ENCODE measurements at places on chromosomes 12 and 14.

DNA sequence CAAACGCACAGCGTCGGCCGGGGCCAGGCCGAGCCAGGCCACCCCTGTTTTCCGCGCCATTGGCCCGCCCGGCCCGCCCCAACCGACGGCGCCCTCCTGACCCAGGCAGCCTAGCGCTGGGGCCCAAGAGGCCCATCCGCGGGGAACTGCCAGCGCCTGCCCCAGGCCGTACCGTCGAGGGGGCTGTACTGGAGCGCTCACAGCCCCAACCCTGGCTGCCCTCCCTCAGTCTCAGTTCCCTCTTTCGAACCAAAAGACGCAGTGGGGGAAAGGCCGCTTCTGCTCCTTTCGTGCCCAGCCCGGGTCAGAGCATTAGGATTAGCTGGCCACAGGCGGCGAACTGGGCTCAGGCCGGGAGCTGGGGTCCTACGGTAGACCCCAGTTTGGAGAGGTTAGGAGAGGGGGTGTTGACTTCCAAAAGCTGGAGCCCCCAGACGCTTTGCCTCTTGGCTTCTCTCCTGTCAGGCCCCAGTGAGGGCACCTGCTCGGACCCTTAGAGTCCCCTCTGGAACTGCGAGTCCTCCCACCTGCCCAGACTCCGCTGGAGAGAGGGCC, 1.9 kb downstream of the NKX2-1 start:
- DNase-seq = no peak

DNA sequence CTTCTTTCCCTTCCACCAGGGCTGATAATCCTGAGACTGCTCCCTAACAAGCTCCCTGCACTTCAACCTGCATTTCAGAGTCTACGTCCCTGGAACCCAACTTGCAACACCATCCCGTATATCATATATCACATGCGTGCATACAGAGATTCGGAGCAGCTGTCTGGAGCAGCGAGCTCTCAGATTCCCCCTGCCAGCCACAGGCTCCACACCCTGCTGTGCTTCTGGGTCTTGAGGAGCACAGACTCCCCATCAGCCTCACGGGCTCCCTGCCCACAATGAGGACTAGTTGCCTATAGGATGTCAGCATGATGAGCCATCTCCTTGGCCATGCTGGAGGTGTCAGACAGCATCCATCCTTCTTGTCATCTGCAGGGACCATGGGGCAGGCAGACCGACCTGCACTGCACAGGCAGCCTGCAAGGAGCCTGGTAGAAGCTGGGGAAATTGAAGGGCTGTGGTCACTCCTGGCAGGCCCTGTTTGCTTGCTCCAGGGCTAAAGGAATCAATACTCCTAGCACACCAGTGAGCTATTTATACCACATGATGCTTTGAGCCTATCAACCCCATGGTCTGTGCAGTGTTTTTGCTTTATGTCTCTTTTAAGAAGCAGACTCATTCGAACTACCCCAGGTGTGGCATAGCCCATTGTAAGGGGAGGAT, 19.6 kb upstream of the HDAC7 start:
- no peak for DNase-seq

DNA sequence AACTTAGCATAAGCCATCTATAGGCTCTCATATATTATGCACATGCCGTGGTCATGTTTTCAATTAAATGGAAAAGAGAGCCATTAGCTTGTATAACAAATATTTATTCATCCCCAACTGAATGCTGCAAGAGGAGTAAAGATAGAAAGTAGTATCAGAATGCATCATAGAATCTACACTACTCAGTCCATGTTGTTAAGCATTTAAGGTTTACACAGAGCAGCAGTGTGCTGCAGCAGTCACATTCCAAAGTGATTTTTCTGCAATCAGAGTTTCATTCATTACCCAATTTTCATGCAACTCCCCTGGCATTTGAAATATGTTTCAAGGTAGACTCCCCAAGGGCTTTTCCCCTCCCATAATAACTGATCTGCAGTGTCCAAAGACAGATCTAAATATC, 82.2 kb upstream of the LMO3 start:
- DNase-seq = no peak

DNA sequence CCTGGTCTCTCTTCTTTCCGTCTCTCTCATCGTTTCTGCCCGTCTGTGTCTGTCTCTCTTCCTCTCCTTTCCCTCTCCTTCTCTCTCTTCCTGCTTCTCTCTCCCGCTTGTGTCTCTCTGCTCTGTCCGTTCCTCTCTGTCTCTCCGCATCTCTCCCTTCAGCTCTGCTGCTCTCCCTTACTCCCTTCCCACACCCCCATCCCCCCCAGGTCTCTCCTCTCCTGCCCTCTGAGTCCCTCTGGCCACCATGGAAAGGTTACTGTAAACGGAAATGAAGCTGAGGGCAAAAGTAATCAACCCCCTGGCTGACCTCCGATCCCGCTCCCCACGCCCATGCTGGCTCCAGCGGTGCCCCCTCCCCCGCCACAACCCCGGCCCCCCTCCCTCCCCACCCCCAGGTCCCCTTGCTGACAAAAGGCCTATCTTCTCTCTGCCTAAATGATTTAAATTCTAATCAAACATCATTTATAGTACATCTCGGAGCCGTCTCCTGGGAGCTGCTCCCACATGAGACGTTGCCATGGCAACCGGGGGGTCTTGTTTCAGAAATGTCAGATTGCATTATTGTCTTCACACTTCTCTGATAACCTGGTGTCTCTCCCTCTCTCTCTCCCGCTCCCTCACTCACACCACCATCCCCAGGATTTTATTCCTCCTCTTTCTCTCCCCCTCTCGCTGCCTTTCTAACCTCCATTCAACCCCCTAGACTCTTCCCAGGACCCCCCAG, 203.8 kb downstream of the RBM19 start:
- no peak for DNase-seq

- no peak for DNase-seq
These were observed 38.2 kb upstream of the SYCP3 start for GRCh38 chr12:101777485-101777884.

- no peak for DNase-seq
These were observed 22.3 kb downstream of the PLEKHG3 start for GRCh38 chr14:64726585-64726890.

DNA sequence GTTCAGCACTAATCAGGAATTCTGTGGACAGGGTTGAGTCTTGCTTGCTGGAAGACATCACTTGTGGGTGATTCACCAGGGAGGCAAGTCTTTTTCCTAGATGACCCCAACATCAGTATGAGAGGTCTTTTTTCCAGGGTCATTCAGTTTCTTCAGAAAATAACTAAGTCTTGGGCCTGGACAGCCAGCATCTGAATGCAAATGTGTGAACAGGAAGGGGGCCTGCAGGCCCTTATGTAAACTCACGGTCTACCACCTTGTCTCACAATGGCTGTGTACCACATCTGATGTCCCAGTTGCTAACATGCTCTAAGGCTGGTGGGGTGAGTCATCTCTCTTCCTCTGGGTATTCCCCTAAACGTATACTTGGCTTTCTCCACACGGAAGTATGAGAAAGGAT, 79.2 kb downstream of the HECTD4 start:
- no peak for DNase-seq

- DNase-seq = no peak
These were observed 64.9 kb upstream of the FZD10 start for GRCh38 chr12:130097342-130097741.

DNA sequence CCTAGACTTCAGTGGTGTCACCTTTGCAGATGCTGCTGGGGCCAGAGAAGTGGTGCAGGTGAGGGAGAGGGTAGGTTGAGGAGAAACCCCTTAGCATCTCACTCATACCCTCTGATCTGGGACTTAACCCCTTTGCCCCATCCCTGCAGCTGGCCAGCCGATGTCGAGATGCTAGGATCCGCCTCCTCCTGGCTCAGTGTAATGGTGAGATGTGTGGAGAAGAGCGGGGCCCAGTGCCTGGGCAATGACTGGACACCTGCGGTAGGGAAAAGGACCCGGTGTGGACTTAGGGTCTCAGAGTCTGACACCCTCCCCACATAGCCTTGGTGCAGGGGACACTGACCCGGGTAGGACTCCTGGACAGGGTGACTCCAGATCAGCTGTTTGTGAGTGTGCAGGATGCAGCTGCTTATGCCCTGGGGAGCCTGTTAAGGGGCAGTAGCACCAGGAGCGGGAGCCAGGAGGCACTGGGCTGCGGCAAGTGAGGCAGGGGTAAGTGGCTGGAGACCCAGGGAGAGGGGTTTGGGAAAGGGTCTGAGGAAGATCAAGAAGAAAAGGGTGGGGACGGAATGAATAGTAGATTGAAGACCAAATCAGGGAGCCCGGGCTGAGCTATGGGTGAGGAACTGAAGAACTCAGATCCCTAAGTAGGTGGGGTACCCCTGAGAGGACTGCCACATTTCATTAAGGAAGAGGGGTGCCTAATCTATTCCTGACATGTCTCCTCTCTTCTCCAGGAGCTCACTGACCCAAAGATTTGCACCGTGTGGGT, 7.6 kb downstream of the B4GALNT1 start:
- DNase-seq = no peak

GRCh38 chr12:120862664-120863063, 41.5 kb downstream of the SPPL3 start:
- DNase-seq = no peak

DNA sequence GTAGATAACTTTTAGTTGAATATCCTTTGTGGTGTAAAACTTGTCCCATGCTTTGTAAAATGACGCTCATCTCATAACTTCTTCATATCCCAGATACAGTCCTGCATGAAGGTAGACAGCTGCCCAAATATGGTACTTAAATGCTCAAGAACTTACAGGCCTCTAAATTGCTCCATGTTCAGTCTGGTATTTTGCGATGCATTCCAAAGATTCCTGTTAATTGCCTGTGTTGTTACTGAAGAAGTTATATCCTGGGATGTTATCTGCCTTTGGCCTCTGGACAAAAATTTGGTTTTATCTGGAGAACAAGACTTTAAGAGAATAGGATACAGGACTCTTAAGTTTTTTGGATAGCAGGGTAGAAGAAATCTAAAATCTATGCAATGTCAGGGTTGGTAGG, 473.0 kb downstream of the PCNX1 start:
- DNase-seq = no peak

DNA sequence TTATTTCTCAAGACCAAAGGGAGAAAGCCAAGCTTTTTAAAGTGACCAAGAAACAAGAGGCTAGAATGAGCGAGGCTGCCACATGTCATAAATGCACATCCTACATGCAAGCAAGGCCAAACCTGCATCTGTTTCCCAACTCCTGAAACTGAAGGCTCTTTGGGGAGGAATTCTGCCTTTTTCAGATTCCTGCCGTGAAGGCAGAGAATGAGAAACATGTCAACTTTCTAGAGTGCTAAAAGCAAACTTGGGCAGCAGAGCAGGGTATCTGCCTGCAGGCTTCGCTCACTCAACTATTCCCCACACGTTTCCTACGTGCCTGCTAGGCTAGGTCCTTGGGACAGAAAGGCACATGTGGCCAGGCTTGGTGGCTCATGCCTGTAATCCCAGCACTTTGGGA, 15.2 kb downstream of the DPF3 start:
- DNase-seq = no peak

- no peak for DNase-seq
These were observed 88.8 kb downstream of the ACTN1 start for GRCh38 chr14:68890173-68890931.

- DNase-seq = no peak
These were observed 439.1 kb downstream of the FOXG1 start for GRCh38 chr14:29205658-29206057.

- no peak for DNase-seq
These were observed 583.9 kb upstream of the TBX3 start for GRCh38 chr12:115267891-115268290.

DNA sequence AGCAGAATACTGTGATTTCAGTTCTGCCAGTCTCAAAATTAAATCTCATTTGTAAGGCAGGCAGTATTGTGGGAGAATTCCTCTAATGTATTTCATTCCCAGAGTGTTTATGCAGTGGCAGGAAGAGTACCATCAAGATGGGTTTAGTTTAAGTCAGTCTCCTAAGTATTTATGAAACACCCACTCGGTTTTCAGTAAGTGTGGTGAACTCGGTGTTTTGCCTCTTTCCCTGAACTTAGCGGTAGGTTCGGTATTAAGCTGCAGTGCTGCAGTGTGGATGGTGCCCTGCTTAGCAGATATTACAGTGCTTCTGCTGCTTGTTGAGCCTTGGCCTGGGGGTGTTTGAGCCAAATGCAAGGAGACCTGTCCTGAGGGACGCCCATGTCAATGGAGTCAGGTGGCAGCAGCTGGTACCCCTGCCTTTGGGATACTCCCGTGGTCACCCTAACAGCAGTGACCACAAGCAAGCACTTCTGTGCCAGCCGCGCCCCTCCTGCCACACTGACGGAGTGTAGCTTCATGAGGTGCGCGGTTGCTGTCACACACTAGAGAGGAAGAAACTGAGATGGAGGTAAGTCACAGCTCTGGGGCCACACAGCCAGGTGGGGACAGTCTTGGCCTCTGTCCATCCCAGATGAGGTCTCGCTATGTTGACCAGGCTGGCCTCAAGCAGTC, 15.8 kb downstream of the COA8 start:
- no peak for DNase-seq

- DNase-seq = no peak
These were observed 15.0 kb downstream of the BAG5 start for GRCh38 chr14:103547455-103547940.

DNA sequence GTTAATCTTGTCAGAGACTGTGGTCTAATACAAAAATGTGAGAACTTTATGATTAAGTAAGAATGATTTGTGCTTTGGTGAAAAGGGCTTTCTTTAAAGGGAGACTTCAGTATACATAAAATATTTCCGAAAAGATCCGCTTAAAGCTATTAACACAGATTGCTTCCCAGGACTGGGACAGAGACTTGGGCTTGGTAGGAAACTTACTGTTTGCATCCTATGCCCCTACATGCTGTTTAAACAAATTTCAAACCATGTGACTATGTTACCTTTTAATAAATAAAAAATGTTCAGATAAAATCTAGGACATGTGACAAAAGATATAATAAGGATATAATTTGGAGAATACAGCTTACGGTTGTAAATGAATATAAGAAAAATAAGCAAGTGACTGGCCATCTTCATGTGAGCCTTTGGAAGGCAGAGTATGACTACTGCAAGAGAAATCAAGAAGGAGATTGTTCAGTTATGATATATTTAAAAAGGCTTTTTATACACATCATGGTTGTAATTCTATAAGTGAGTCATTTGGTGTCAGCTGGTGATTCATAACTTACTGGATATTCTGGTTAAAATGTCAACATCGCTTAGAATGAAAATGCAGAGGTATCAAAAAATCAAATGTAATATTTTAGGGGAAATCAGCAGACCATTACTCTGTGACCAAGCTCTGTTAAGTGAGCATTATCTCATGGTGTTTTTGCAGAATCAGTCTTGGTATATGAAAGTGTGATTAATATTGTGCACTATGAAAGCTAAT, 234.7 kb upstream of the E2F7 start:
- DNase-seq = no peak

DNA sequence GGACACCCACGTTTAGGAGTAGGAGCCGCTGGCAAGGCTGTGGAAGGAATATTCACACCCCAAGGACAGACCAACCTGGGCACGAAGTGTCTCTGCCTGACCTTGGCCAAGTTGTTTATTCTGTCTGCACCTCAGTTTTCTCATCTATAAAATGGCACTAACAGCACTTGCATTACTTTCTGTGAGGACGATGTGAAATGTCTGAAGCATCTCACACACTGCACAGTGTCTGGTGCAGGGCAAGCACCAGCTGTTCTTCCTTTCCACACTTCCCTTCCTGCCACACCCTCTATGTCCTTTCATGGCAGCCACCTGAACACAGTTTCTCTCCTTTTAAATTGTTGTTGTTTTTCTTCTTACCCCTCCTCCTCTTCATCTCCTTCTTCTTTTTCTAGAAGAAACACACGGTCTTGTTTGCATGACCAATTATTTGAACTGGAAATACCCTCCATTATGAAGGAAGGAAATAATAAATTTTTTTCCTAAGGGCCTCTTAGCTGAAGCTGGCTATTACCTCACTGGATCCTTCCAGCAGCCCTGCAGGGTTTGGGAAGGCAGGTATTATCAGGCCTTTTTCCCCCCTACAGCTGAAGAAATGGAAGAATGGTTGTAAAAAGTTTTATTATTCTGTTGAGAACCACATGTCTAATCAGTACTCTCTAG, 42.9 kb upstream of the ATP23 start:
- DNase-seq = no peak

Data from cortex of kidney (tissue), 1 donor.